ENCODE measurements at places on chromosomes 7 and 10.

GRCh38 chr7:18685971-18686370, 190.4 kb downstream of the HDAC9 start:
- no peak for DNase-seq

DNA sequence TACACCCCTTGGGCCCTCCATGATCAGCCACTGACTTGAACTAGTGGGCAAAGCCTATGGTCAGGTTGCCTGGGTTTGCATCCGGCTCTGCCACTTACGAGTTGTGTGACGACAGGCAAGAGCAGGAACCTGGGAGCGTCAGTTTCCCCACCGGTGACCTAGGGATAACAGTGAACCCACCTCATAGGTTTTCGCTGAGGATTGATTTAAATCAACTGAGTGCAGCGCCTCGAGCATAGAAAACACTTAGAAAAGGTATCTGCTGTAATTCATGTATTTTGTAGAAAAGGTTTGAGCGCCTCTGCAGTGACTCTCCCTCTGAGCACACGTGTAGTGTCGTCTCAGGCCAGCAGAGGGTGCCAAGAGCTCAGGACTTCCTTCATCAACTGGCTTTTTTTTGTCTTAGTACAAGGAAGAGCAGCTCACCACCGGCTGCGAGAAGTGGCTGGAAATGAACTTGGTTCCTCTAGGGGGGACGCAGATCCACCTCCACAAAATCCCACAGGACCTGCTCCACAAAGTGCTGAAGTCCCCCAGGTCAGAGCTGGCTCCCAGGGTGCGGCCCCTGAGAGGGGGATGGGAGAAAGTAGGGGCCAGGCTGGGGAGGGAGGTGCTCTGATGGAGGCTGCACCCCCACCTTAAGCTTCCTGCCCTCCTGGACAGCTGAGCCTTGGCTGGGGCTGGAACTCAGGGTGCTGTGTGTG, 27.7 kb downstream of the BTBD16 start:
- DNase-seq: peak; percentile 67

GRCh38 chr10:124268976-124269375, 149.7 kb downstream of the OAT start:
- DNase-seq: no peak

GRCh38 chr7:84495128-84495527, 300.5 kb upstream of the SEMA3A start:
- DNase-seq: no peak

DNA sequence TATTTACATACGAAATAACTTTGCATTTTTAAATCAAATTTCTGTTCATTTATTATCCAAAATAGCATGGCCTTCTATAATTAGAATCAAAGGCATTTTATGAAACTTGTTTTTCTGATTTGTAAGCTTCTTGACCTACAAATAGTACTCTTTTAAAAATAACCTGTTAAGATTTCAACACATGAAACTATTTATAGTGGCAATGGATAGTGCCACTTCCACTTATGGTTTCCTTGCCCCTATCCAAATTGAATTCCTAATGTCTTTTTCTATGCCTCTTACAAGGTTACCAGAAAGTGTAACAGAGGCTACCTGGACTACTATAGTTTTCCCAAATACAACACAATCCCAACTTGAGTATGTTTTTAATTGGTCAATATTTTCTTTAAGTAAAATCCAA, 263.5 kb downstream of the SEMA3D start:
- DNase-seq: no peak

DNA sequence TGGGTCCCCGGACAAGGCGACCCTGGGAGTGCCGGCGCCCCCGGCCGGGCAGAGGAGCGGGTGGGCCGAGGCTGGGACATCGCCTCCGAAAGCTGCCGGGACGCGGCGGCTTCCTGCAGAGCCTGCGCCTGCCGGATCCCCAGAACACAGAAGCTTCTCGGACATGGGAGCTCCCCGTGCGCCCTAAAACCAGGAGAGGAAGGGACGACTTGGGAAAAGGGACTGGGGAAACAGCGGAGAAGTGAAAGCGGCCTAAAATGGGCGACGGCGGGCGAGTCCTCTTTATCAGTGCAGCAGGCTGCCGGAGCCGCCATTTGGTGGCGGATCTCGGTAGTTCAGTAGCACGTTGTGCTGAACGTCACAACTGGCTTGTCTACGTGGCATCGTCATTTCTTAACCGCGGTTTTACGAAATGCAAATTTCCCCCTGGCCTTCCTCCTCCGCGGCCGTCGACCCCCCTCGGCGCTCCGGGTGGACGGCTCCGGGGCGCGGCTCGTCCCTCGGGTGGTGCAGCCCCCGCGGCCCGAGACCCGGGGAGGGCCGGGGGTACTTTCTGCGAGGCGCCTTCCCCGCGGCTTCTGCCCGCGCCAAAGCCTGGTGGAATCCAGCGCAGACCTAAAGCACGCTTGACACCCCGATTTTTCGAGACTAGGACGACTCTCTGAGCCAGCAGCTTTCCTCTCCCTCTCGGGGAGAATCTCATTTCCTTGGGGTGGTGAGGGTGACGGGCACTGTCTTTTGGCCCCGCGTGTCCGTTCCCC, 9.9 kb upstream of the SPAG6 start:
- no peak for DNase-seq

DNA sequence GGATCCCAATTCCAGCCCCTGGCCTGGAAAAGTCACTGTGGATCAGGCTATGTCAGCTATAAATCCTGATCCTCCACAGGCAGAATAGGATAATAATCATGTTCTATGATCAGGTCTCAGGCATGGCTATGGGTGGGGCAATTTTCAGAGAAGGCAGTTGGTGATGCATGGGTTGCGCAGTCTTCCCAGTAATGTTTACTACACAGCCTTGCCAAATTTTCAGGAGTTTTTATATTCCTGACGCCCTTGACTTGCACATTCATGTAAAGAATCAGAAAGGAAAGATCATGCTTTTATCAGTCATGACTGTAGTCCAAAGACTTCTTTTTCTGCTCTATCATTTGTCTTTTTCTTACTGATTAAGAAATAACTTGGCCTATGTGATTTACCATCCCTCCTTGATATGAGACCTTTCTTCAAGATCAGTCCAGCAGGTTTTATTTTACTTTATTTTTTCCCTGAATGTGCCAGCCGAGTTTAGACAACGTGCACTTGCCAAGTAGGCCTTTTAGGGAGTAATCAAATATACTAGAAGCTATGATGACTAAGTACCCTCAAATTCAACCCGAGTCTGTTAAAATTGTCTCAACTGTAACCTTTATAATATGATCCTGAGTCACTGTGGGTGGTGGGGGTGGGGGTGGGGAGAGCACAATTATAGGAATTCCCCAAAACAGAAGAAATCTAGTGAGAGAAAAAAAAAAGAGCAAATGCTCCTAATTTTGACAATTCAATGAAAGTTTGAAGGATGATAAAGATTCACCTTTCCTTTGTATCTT, 31.9 kb downstream of the ARL4A start:
- no peak for DNase-seq

DNA sequence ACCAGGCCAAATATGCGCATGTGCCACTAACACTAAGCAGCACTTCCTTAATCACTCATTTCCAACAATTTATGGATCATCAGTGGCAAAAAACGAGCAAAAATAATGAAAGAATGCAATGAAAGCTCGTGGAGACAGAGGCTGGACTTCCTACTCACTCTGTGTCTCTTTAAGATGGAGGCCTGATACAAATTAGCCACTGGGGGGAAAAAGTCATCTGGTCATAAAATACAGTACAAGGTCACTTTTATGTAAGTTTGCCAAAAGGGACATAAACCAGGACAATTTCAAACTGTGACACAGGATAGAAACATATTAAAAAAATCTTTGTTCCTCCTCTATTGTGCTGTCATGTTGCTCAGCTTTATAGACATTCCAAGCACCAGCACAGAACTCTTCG, 101.7 kb downstream of the LMBR1 start:
- no peak for DNase-seq

DNA sequence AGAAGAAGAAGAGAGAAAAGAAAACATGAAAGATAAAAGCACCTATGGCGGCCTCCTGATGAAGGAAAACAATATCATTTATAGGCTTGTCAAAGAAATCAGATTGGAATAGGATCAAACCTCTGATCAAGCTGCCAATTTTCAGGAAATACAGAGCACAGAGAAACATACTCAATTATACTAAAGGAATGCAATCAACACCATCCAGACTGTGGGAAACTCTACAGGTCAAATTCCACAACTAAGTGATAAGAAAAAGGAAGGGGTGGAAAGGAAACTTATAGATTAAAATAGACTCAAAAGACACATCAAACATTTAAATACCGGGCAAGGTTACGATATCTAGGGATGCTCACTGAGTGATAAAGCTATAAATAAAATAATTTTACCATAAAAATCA, 39.3 kb downstream of the AOAH start:
- no peak for DNase-seq

DNA sequence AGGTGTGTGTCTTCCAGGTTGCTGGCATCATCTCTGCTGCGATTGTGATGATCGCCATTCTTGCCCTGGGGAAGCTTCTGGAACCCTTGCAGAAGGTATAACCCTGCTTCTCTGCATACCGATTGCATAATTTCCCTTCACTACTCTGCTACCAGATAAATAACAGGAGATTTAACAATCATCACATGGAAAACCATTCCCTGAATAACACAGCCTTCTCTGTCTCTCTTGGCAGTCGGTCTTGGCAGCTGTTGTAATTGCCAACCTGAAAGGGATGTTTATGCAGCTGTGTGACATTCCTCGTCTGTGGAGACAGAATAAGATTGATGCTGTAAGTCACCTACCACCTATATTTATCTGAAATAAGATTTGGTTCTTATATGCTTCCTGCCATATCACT, 33.8 kb downstream of the SLC26A4 start:
- no peak for DNase-seq

GRCh38 chr7:79782256-79782655, 328.8 kb upstream of the MAGI2 start:
- DNase-seq: no peak

DNA sequence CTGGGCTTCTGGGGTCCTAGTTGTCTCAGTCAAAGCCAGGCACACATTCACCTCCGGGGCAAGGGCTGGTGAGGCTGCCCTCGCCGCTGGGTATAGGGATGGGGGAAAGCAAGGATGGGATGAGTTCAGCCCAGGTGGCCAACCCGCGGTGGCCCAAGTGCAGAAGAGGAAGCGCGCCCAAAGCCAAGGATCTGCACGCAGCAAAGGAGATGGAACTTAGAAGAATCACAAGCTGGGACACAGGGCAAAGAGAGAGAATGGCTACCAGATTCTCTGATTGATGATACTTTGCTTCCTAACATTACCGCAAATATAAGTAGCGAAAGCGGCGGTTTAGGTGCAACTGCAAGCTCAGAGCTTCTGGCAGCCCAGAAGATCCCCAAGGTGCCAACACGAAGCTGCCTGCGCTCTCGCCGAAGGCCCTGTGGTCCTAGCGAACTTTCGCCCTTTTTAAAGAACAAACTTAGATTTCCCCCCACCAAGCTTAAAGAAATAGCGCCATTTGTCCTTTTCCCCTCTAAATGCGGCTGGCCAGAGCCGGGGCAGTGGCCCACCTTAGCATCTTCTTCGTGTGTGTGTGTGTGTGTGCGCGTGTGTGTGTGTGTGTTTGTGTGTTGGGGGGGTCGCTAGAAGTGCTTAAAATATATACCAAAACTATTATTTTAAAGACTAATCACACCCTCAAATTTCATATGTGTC, 927 bp upstream of the MKX start:
- no peak for DNase-seq

DNA sequence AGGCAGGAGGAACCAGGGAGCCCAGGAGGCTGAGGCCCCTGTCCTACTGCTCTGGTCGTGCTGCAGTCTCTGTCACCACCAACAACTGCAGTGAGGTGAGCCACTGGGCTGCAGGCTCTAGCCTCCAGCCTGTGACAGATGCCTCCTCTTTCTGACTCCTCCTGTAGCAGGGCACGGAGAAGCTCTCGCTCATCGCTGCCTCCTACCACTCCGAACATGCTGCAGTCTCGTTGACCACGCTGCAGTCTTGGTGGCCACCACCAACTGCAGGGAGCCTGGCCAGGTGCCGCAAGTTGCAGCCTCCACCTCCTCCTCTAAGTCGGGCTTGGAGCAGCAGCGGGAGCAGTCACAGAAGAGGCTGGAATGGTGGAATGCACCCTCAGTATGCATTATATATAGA, 22.1 kb upstream of the VOPP1 start:
- DNase-seq: no peak

- peak; percentile 50 for DNase-seq
Measured at GRCh38 chr10:63236113-63236935, 103.2 kb downstream of the NRBF2 start.

- DNase-seq: peak; percentile 24
Measured at GRCh38 chr10:128096486-128097199, 29.6 kb downstream of the MKI67 start.

DNA sequence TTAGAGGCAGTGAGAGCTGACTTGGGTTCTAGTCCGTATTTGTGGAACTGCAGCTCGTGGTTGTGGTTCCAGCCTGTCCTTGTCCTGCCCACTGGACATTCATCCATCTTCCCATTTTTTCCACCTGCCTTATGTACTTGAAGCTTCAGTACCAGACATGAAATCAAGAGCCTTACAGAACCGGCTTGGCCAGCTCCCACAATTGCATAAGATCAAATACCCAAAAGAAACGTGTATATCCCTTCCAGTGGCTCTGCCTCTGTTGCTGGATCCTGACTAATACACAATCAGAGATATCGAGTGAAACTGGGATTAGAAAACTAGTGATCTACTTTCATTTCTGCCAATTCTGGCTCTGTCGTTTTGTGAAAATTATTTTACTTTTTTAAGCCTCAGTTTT, 23.8 kb upstream of the LIPA start:
- DNase-seq: no peak

- no peak for DNase-seq
Measured at GRCh38 chr10:47190301-47190700, 109.7 kb upstream of the GDF10 start.

DNA sequence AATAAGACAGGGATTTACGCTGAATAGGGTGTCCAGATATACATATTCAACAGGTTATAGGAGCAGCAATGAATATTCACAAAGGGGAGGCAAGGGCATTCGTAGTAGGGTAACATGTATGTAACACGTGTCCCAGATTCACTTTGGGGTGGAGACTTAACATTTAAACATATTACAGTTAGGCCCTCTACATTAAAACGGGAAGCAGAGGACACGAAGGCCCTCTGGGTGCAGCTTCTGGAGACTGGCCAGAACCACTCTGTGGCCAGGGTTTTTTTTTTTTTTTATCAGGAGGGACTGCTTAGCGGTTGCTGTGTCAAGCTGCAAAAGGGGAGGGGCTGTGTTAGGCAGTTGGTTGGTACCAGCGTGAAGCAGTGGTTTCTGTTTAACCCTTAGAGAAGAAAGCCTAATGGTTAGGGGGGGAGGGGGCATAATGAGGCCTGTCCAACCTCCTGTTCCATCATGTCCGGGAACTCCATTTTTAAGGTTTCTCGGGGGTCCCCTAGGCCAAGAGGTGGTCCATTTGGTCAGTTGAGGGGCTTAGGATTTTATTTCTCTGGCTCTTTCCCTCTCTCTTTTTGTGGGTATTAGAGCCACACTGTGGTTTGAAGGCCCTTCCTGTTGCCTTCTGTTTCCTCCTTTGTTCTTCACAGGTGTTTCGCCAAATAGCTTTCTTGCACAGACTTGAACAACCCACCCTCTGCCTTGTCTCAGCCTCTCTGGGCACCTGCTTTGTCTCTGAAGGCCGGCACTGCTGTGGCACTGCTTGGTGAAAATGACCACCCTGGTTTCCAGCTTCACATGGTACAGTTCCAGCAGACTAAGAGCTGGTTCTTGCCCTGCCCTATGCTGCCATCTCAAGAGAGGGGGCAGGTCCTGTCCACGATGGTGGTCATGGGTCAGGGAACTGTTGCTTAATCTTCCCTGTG, 26.4 kb downstream of the PRF1 start:
- no peak for DNase-seq

- no peak for DNase-seq
Measured at GRCh38 chr7:88758381-88759229, 895 bp upstream of the ZNF804B start.

GRCh38 chr7:100066953-100067352, 14.6 kb downstream of the ZNF3 start:
- no peak for DNase-seq
